Thymus (tissue), 14 donors: ENCODE measurements at places on chromosomes 7 and 10.

DNA sequence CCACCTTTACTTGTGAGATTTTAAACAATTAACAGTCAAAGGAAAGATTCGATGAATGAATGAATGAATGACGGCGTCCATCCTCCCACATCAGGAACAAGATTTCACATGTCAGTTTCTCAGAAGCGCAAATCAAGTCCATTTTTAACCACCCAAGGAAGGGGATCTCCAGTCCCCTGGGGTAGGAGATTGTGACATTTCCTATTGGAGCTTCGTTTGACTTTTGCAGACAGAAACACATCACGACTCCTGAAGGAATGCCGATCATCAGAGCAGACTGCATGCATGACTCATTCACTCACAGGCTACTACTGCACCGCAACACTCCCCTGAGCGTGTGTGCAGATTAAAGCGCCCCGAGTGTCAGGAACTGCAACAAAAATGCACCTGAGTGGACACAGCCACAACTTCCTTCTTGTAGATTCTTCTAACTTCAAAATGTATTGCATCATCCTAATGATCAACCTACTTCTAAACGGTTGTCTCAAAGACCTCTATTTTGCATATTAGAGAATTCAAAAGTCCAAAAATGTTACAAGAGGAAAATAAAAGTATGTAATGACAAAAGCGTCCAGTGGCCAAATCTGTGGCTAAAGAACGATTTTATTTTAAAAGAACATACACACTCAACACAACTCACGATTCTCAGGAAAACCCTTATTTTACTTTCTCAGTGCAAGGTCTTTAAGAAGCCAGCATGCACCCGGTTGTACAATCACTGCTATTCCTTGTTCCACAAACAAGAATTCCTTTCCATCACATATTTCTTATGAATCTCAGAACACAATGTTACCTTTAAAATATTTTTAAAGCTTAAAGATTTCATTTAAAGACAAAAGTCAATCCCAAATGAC, 172.6 kb downstream of the FAM107B start:
- DNase-seq: peak; percentile 56

DNA sequence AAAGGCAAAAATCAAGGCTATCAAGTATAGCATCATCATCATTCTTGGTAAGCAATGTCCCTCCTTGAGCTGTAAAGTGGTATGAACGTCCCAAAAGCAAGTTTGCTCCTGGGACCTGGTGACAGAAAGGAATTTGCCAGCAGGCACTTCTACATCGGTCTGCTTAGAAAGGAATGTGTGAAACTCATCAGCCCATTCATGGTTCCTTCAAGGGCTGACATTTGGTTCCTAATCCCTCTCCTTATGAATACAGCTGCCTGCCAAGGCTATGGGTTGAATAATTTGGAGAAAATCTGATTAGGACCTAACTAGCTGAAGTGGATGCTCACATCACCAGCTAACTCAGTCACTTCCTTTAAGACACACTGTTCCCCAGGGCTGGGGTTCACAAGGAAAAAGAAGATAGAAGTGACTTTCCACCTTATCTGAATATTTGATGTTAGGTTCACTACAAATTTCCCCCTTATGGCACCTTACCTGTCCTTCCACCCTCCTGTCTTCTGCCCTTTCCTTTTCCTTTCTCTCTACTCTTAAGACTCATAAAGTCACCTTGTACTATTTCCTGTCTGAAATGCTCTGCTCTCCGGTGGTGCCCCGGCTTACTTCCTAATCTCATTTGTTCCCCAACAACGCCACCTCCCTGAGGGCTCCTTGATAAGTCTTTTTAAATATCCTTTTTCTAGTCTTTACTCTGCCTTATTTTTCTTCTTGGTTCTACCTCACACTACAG, 187.1 kb downstream of the NPSR1 start:
- DNase-seq: no peak

- no peak for DNase-seq
Measured at GRCh38 chr10:19659920-19660655, 156.1 kb upstream of the PLXDC2 start.

DNA sequence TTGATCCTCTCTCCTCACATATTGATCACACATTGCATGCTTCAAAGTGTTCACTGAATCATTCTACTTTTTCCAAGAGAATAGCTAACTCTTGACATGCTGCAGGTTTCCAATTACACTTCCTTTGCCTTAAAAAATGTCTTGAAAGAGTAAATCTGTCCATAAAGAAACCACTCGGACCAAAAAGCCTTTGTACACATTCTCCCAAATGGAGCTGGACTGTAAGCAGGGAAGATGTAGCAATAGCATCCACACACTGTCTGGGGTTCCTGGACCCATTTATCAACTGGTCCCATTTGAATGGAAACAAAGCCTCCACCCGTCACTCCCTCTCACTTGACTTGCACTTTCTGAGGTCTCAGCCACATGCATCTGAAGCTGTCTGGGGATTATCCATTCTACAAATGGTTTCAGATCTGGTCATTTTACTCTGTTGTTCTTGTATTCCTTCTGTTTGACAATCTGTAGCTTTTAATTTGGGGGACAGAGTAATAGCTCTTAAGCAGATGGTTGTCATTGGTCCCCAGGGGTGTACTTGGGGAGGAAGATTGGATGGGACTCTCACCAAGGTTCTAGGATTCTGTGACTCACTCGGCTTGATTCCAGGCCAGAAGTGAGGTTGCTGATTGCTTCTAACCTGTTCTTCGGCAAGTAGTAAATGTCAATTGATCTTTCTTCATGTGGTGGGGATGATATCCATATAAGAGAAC, 203.5 kb downstream of the HIBADH start:
- no peak for DNase-seq

DNA sequence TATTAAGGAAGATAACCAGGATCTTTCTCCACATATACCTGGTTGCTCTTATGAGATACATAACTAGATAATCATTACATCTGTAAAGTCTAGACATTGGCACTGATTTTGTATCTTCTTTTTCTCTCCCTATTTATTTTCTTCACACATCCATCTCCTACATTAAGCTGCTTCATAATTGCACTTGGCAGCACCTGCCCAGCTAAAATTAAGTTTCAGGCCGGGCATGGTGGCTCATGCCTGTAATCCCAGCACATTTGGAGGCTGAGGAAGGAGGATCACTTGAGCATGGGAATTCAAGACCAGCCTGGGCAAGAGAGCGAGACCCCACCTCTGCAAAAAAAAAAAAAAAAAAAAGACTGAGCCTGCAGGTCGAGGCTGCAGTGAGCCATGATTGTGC, 22.3 kb upstream of the AKR1B1 start:
- no peak for DNase-seq
